Right atrium auricular region (tissue), 2 donors: ENCODE measurements at places on chromosomes 2 and 18. TPM values are rescaled to one million over a fixed set of nuclear protein-coding genes. Genes with fewer than 3 reads are reported as not detected.

GRCh38 chr2:18244845-18245244 is 315.6 kb downstream of the RDH14 start:
- no peak overlapping the region for H3K4me3 ChIP-seq
- no peaks in the 10 kb centered on the region for H3K36me3 ChIP-seq
- H3K27ac ChIP-seq: no peak overlapping the region
- H3K27me3 ChIP-seq: no peaks in the 10 kb centered on the region

- H3K27me3 ChIP-seq: no peaks in the 10 kb centered on the region
- no peak overlapping the region for H3K27ac ChIP-seq
- no peaks in the 10 kb centered on the region for H3K36me3 ChIP-seq
- H3K4me3 ChIP-seq: no peak overlapping the region
- H3K4me1 ChIP-seq: no peaks in the 10 kb centered on the region
These were observed 497.4 kb upstream of the CRIM1 start for GRCh38 chr2:35858216-35858615.

DNA sequence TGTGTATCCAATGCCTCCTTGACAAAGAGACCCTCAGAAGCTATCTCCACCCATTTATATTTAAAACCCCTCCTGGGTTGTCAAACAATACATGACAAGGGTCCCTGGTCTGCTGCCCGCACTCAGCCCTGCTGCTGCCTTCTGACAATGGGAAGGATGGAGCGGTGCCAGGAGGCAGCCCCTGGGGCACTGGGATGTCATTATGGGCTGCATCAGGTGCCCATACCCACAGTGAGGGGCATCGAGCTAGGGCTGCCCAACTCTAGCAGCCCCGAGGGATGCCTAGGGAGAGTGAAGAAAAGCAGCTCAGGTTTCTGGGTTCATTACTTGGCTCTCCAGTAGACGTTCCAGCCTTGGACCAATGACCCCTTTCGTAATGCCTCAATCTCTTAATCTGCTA is 301.7 kb downstream of the ALK start:
- H3K27ac ChIP-seq: no peak overlapping the region
- no peaks in the 10 kb centered on the region for H3K4me1 ChIP-seq
- no peak for DNase-seq
- H3K27me3 ChIP-seq: no peaks in the 10 kb centered on the region
- no peaks in the 10 kb centered on the region for H3K36me3 ChIP-seq

- H3K27me3 ChIP-seq: no peaks in the 10 kb centered on the region
- H3K4me1 ChIP-seq: peaks cover 13% of the 10 kb centered on the region
- H3K27ac ChIP-seq: no peak overlapping the region
- DNase-seq: no peak
- no peak overlapping the region for H3K4me3 ChIP-seq
- no peaks in the 10 kb centered on the region for H3K36me3 ChIP-seq
These were observed 480.9 kb downstream of the TXNL1 start for GRCh38 chr18:56157541-56157940.

DNA sequence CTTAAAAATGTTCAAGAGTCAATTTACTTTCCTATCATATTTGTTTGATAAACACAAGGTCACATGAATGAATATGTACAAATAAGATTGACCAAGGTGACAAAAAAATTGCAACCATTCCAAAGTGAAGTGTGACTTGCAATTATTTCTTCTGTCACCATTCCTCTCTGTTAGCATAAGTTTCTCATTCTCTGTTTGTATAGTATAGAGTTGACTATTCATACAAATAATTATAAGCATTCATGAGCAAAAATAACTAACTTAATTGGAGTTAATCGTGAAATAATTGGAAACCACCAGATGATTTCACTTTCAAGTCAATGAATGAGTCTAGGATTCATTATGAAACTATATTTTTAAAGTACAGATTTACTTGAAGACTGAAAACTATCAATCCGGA is 42.1 kb downstream of the PGAP1 start:
- H3K36me3 ChIP-seq: peaks cover 20% of the 10 kb centered on the region
- DNase-seq: no peak
- H3K27ac ChIP-seq: no peak overlapping the region
- H3K4me3 ChIP-seq: no peak overlapping the region
- no peaks in the 10 kb centered on the region for H3K27me3 ChIP-seq

- H3K27ac ChIP-seq: no peak overlapping the region
- DNase-seq: no peak
- no peak overlapping the region for H3K4me3 ChIP-seq
- H3K36me3 ChIP-seq: no peaks in the 10 kb centered on the region
- peaks cover 17% of the 10 kb centered on the region for H3K4me1 ChIP-seq
- no peaks in the 10 kb centered on the region for H3K27me3 ChIP-seq
These were observed 389.8 kb downstream of the FIGN start for GRCh38 chr2:163345795-163346573.

DNA sequence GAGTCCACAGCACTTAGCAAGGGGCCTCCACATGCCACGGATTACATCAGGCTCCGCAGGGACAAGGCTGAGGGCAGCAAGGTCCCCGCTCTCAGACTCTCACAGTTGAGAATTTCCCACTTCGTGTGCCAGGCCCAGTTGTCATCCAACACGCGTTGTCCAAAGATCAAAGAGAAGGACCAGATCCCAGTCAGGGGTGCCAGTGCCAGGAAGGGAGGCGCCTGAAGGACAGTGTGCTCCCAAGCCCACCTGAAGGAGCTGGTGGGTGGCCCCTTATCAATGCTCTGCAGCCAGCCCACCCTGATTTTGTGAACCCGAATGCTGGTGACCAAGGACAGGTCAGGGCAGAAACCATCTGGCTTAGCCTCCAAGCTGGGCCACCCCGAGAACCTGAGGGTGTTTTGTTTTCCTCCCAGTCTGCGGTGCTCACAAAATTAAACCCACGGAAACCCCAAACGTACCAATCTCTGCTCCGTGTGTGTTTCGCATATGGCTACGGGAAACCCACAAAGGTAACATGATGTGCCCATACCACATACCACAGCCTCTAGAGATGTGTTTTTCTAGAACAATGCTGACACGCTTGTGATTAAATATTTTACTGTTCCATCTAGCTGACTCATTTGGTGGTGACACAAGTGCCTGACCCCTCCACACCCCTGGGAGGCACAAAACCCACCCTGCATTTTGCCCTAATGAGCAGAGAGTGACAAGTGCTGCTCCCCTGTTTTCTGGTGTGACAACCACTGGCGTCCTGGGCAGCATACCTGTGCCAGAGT is 24.5 kb downstream of the CRACDL start:
- H3K27ac ChIP-seq: no peak overlapping the region
- no peaks in the 10 kb centered on the region for H3K27me3 ChIP-seq
- no peaks in the 10 kb centered on the region for H3K36me3 ChIP-seq
- no peak overlapping the region for H3K4me3 ChIP-seq

- no peaks in the 10 kb centered on the region for H3K36me3 ChIP-seq
- no peaks in the 10 kb centered on the region for H3K4me1 ChIP-seq
- H3K27me3 ChIP-seq: no peaks in the 10 kb centered on the region
These were observed 34.1 kb downstream of the PIEZO2 start for GRCh38 chr18:11115276-11115675.

DNA sequence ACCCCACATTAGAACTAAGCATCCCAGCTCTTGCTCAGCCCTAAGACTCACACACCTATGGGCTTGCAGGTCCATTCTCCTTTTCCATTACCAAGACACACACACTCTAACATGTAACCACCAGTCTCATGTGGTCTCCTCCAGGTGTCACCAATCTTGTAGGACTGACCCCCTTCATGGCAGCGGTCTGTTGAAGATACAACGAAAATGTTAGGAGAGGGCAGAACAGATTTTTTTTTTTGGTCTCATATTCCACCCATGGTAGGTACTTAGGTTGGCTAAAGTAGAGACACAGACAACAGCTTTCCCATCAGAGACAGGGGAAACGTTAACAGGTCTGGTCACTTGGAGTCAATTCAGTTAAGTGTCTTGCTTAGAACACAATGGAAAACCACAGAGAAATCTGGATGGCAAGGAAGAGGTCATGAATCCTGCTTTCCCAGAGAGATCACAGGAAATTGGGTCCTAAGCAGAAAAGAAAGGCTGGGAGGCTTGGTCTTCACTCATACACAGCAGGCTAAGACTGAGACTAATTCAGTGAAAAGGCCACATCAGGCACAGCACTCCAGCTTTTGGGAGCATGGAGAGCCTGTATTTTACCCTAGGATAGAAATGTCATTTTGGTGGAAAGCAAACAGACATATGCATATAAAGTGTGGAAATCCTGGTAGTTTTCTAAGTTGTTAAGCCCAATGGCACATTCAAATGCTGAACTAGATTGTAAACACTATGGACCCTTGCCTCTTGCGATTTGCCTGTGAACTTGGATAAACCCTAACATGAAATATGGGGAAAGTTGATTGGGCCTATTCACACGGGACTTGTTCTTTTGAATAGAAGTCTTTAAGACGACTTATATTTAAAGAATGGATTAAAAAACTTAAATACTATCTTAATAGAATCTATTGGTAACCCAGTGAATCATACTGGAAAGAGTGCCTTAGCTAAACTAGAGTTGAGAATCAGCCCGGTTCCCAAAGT is 3.8 kb downstream of the FN1 start:
- no peak overlapping the region for H3K4me3 ChIP-seq
- H3K4me1 ChIP-seq: peaks cover 22% of the 10 kb centered on the region
- peaks cover 30% of the 10 kb centered on the region for H3K36me3 ChIP-seq
- no peaks in the 10 kb centered on the region for H3K27me3 ChIP-seq

- no peak overlapping the region for H3K27ac ChIP-seq
- DNase-seq: no peak
- no peaks in the 10 kb centered on the region for H3K27me3 ChIP-seq
- H3K4me3 ChIP-seq: no peak overlapping the region
- H3K36me3 ChIP-seq: no peaks in the 10 kb centered on the region
- no peaks in the 10 kb centered on the region for H3K4me1 ChIP-seq
These were observed 35.3 kb downstream of the GALNT1 start for GRCh38 chr18:35616664-35617423.

GRCh38 chr2:144983107-144983506 is 463.2 kb upstream of the ZEB2 start:
- no peaks in the 10 kb centered on the region for H3K36me3 ChIP-seq
- H3K4me3 ChIP-seq: no peak overlapping the region
- H3K27ac ChIP-seq: no peak overlapping the region
- DNase-seq: no peak
- H3K27me3 ChIP-seq: no peaks in the 10 kb centered on the region
- no peaks in the 10 kb centered on the region for H3K4me1 ChIP-seq

Gene VPS54
- total RNA-seq: 10.9 TPM

Gene SLC4A3
- 502 TPM for total RNA-seq

Gene NAT8
- not detected for total RNA-seq

Gene DNAJC5G
- total RNA-seq: 0.94 TPM

Gene COL4A3
- 2.7 TPM for total RNA-seq

Gene HK2
- total RNA-seq: 3.4 TPM

Gene TEX44
- total RNA-seq: not detected
